ENCODE measurements at places on chromosomes 11 and 22. TPM values are rescaled to one million over a fixed set of nuclear protein-coding genes. Genes with fewer than 3 reads are reported as not detected.

Gene OR52I1
- polyA plus RNA-seq: not detected

- no peak for DNase-seq
These were observed 4.1 kb downstream of the NHERF4 start for GRCh38 chr11:119189393-119189792.

- DNase-seq: no peak
These were observed 5.7 kb upstream of the PLAAT3 start for GRCh38 chr11:63619967-63620366.

- DNase-seq: no peak
These were observed 109.5 kb upstream of the DDI1 start for GRCh38 chr11:103926990-103927389.
